Muscle of back (tissue), 13 donors: ENCODE measurements at places on chromosomes 6 and 20.

DNA sequence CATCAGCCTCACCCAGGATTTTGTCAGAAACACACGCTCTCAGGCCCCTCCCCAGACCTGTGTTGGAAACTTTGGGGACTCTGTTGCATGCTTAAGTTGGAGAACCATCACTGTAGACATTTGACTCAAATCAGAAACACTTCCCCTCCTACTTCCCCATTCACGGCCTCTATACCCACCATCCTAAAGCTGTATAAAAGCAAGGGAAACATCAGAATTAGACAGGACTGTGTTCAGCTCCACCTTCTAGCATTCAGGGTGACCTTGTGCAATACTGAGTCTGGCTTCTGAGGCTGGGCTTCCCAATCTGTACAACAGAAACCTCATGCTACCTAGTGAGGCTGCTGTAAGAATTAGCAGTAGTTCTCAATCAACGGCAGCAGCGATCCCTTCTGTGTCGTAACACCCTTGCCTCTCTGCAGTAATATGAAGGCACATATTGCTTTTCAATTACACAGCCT is 252.3 kb downstream of the LY86 start:
- DNase-seq = no peak

DNA sequence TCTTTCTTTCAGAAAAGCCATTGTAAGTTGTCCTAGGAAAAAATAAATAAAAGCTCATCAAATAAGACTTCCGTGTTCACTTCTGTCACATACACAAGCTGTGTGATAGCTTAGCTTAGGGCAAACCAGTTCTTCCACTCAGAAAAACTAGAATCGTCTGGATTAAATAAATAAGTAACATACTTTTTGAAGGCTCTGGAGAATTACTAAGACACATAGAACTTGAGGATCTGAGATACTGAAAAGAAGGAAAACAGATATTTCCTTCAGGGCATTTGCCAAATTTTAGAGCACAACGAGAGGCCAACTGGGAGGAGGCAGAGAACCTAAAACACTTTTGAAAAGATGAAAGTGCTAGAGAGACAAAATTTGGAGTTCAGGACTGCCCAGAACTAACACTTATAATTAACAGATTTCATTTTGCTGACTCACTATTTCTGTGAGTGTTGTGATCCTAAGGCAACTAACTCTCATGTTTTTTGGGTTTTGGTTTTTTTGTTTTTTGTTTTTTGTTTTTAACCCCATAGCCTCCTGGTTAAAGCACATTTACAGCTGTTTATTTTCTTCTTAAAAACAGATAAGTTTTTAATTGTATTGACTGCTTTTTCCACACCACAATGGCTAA is 38.7 kb upstream of the THEMIS start:
- DNase-seq = peak; percentile 27

DNA sequence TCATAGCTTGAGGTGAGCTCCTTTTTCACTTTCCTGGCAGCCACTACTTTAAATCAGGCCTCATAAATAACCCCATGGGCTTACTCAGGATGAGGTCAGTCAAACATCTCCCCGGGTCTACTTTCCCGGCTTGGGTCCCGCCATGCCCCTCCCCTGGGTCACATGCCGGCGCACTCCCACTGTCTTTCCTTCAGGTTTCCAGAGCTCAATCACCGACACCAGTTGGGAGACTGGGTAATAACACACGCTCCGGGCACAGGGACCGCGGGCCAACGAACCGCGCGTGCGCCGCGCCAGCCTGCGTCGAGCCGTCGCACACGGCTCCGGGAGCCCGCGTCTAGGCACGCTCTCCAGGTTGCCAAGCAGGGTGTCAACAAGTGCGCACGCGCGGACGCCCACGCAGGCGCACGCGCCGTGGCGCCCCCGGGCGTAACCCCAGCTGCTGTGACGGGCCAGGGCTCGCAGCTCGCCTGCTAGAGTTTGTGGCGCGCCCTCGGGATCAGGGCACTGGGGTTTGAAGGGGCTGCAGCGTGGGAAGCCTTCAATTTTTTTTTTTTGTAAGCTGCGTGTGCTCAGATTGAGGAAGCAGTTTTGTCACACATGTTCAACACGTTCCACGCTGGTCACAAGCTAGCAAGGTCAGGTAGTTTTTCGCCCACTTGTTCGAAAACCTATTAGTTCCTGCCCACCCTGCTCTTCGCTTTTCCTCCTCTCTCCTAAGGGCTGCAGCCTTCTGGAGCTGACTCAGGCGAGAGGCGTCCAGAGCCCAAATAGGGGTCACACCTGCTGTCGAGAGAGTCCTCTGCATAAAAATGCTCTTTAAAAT is 31.8 kb downstream of the TFAP2B start:
- peak; percentile 16 for DNase-seq

DNA sequence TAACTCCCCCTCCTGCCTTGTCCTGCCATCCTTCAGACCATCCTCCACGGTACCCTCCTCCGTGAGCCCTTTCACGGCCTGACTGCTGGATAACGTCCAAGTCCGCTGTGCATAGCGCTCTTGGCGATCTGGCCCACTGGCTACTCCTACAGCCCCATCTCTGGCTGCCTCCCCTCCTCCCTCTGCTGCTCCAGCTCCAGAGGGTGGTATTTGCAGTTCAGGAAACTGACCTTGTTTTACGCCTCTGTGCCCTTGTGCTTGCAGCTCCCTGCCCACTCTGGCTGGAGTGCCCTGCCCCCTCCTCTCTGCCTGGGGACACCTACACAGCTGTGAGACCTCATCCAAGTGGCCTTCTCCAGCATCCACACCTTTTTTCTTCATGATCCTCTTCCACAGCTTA is 6.5 kb upstream of the RREB1 start:
- DNase-seq = no peak

- no peak for DNase-seq
Measured at GRCh38 chr6:168823397-168824212, 382.6 kb downstream of the SMOC2 start.

DNA sequence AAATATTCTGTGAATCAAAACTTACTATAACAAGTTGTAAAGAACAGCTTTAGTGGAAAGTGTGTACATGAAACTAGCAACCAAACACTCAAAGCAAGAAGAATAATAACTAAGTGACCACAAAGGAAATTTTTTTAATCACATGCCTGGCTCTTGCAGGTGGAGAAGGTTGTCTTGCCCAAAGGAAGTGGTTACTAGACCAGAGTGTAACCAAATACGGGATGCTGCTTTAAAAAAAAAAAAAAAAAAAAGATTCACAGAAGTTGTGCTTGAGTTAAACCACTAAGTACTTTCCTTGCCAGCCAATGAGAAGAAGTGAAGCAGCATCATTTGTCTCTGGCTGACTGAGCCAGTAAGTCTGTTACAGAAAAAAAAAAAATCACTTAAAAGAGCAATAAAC is 19.1 kb upstream of the HLA-DQB1 start:
- no peak for DNase-seq

GRCh38 chr6:108627692-108628550 is 67.2 kb downstream of the FOXO3 start:
- DNase-seq = no peak

- no peak for DNase-seq
Measured at GRCh38 chr20:39875492-39876110, 813.4 kb downstream of the MAFB start.

GRCh38 chr6:166630462-166630861 is 3.4 kb upstream of the RPS6KA2 start:
- DNase-seq = no peak

GRCh38 chr6:110852773-110853172 is 21.8 kb upstream of the AMD1 start:
- no peak for DNase-seq

DNA sequence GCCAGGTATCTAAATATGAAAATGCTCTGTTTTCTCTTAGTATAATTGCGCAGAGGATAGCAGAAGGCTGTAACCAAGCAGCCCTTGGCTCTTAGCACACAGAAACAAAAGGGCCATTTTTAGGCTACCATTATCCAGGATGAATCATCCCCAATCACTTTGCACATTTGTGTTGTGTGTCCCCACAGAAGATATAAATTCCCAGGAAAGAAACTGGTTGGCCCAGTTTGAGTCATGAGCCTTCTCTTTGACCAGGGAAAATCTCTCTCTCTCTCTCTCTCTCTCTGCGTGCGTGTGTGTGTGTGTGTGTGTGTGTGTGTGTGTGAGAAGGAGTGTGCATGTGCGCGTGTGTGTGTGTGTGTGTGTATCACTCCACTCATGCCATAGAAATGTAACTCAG is 178.5 kb downstream of the FRK start:
- DNase-seq = no peak

DNA sequence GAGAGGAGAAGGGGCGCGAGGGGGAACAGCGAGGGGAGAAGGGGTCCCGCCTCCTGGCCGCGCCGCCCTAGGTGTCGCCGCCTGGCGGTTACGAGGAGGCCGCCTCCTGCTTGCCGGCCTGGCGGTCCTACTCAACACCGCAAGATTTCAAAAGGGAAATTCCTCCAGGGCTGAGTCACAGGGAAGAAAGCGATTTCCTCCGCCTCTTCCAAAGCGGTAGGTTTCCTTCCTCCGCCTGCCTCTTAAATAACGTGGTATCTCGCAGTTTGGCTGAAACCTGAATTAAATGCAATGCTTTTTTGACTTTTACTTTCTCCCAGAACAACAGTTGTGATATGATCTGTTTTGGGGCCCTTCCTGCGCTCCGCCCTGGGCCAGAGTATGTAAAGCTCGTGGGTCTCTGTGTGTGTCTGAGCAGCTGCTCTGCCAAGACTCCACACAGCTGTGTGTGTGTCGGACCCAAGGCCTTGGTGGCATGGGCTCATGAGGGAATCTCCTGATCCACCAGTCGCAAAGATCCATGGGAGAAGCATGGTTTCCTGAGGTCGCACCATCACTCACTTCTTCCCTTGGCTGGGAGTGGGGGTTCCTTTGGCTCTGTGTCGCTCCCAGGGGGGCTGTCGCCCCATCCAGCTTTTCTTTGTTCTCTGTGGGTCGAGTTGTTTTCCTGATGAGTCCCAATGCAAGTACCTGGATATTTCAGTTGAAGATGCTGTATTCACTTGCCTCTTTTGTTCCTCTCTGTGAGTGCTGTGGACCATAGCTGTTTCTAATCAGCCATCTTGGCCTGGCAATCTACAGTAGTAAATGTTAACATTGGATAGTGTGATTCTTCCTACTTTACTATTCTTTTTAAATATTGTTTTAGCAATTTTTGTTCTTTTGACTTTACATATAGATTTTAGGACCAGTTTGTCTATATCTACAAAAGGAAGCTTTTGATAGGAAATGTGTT is 31.6 kb upstream of the NOTCH4 start:
- DNase-seq = peak; percentile 87

- peak; percentile 65 for DNase-seq
Measured at GRCh38 chr6:127118298-127119101, at the start of gene RSPO3. RSPO3 (plus strand) TSS chr6:127118671; CDS start chr6:127119193, 522 bp downstream.

DNA sequence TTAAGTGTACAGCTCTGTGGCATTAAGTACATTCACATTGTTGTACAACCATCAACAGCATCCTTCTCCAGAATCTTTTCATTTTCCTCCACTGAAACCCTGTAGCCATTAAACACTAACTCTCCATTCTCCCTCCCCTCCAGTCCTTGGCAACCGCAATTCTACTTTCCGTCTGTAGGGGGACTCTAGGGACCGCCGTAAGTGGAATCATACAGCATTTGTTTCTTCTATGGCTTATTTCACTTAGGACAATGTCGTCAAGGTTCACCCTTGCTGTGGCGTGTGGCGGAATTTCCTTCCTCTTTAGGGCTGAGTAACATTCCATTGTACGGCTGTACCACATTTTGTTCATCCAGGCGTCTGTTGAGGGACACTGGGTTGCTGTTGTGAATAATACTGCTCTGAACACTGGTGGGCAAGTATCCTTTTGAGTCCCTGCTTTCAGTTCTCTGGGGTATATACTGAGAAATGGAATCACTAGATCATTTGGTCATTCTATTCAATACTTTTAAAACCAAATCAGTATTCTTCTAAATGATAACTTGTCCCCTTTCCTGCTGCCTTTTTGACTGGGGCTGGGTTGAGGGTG is 50.7 kb downstream of the PPP1R3G start:
- DNase-seq = no peak

DNA sequence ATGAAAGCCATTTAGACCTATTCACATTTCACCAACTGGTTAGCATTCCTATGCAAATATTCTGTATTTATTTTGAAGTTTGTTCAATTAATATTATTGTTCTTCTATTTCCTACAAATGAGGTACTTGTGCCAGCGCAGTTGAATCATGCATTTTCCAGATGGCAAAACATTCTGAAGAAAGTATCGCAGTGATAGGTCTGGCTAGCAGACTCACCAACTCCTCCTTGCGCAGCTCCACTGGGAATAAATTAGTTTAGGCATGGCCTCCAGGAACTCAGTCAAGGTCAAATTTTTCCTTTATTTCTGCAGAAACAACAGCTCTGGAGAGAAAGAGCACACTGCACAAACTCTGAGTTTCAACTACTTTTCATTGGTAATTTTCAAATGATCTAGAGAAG is 437.7 kb downstream of the COL12A1 start:
- DNase-seq = no peak

GRCh38 chr20:58040447-58041290 is 187.8 kb downstream of the ANKRD60 start:
- no peak for DNase-seq

GRCh38 chr6:84282550-84282949 is 55.1 kb upstream of the CEP162 start:
- DNase-seq = peak; percentile 38

GRCh38 chr6:47476781-47477496 is 650 bp upstream of the CD2AP start:
- DNase-seq = no peak

GRCh38 chr6:71400852-71401251 is 112.2 kb downstream of the OGFRL1 start:
- no peak for DNase-seq

- DNase-seq = no peak
Measured at GRCh38 chr20:53839423-53840176, 230.8 kb downstream of the BCAS1 start.

DNA sequence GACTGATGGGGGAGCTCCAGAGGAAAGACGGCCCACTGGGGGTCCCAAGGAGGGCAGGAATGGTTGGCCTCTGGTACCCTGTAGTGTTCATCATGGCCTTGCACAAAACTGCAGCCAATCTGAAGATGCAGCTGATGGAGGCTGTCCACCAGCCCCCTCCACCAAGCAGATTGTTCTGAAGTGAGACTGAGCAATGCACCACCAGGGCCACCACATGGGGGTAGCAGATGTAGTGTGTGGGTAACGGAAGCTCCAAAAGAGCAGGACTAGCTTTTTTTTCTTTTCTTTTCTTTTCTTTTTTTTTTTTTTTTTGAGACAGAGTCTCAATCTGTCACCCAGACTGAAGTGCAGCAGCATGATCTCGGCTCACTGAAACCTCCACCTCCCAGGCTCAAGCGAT is 181.0 kb upstream of the MYLIP start:
- no peak for DNase-seq

GRCh38 chr6:52517502-52518278 is 59.2 kb downstream of the TRAM2 start:
- DNase-seq = peak; percentile 88

GRCh38 chr20:46174469-46175126 is 56.5 kb downstream of the CD40 start:
- peak; percentile 25 for DNase-seq

- DNase-seq = no peak
Measured at GRCh38 chr6:130743175-130743574, 84.0 kb upstream of the SMLR1 start.

GRCh38 chr6:13339863-13340630 is 11.7 kb upstream of the TBC1D7 start:
- DNase-seq = no peak
